ENCODE measurements at places on chromosomes 7 and 10.

DNA sequence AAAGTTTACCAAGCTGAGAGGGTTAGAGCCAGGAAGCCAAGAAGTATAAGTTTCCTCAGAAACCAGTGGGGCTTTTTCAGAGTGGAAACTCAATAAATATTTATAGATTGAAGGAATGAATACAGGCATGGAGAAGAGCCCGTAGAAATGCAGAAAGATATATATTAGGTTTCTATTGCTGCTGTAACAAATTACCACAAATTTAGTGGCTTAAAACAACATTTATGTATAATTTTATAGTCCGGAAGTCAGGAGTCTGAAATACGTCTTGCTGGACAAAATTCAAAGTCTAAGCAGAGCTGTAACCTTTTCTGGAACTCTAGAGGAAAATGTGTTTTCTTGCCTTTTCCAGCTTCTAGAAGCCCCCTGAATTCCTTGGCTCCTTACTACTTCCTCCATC is 107.3 kb upstream of the SEMA3D start:
- DNase-seq: no peak

DNA sequence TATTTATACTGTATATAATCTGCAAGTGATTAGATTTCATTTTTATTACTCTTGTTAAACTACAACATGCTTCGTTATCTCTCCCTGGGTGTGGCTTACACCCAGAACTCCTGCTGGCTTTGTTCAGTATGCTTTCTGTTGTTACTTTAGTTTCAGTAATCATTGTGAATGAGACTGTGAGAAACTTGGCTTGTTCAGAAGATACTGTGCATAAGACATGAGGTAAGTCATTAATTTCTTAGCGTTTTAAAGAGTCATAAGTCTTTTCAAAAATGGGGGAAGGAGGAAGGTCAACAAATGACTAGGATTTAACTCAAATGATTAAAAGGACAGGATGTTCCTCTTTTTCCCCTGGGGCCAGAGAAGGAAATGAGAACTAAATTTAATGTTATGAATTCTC is 11.6 kb upstream of the ADD3 start:
- DNase-seq: no peak

DNA sequence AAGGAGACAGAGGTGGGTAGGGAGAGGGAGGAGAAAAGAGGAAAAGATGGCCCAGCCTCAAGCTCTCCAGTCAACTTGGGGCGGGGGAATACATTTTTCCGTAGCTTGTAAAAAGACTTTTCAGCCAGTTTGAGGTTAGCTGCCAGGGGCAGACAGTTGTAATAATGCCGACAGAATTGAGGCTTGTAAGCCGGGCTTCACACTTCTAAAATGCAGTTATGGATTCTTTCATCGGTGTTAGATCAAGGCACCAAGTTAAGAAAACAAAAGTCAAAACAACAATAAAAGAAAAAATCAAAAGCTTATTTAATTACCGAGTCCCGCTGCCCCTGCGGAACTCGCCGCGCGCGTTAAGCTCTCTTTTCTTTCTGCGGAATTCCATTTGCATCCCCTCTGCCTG is 448 bp upstream of the EVX1 start:
- no peak for DNase-seq

DNA sequence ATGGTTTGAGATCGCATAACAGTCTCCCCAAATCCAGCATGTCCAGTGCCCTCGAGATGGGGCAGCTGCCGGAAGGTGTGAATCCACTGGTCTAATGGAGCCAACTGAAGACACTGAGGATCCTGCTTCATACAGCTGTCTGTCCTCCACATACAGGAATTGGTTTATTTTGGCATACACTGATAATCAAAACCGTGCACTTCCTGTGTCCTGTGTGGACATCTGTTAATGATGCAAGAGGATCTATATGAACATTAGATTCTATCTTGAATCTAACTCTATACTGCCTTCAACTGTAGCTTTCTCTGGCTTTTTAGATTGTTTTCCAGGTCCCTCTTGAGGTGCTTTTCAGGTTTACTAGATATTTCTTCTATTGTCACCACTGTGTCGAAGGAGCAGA is 3.0 kb upstream of the JAZF1 start:
- DNase-seq: no peak

DNA sequence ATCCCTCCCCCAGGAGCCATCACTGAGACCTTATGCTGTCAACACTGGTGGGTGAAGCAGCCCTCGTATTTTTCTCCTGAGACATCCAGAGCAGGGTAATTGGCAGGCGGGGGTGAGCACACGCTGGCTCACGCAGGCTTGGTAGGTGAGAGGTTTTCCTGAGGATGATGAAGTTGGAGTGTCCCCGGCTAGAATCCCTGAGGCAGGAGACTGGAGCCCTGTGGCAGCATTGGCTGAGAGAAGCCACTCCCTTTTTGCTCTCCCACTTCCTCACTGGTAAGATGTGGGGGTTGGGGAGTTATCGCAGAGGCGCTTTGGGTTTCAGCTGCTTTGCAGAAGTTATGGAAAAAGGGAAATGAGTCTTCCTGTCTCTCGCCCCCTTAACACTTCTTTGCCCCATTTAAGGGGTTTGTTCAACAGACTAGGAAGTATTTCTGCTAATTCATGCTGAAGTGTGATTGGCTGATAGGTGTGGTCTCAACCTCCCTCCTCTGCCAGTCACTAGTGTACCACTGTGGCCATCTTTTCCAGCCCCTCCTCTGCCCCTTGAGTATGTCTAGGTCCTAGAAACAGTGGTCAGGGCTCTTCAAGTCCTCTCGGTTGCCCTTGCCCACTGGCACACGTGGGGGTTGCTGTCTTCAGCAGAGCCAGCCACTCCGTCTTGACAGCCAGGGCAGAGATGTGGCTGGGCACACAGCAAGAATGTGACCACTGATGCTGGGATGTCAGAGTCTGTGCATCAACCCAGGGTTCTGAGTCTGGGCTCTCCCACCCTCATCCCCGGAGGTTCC is 5.7 kb downstream of the ARPC1B start:
- DNase-seq: no peak

- DNase-seq: no peak
These were observed 1.9 kb downstream of the PON1 start for GRCh38 chr7:95322396-95322795.

- no peak for DNase-seq
These were observed 72.1 kb downstream of the SEM1 start for GRCh38 chr7:96637522-96637921.
